CD4-positive, alpha-beta T cell treated with Interferon gamma for 1 hour (primary cell): ENCODE measurements at places on chromosomes 1 and 21.
A peak's percentile ranks its signal among the peaks of the same experiment; 100 is the strongest.

DNA sequence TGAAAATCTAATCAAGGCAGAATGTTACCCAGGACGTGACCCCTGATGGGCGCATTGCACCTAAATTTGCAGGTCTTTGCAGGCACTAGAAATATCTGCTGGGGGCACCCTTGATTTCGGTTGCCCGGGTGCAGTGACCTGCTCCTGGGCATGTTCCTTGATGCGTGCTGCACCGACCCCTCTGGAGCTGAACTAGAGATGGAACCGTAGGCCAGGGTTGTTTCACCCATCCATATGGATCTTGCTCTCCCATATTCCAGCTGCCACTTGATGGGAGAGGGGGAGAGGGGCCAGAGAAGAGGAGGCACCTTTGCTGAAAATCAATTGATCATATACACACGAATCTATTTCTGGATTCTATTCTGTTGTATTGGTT lies 8.4 kb upstream of the COL18A1 start:
- no peak for DNase-seq

DNA sequence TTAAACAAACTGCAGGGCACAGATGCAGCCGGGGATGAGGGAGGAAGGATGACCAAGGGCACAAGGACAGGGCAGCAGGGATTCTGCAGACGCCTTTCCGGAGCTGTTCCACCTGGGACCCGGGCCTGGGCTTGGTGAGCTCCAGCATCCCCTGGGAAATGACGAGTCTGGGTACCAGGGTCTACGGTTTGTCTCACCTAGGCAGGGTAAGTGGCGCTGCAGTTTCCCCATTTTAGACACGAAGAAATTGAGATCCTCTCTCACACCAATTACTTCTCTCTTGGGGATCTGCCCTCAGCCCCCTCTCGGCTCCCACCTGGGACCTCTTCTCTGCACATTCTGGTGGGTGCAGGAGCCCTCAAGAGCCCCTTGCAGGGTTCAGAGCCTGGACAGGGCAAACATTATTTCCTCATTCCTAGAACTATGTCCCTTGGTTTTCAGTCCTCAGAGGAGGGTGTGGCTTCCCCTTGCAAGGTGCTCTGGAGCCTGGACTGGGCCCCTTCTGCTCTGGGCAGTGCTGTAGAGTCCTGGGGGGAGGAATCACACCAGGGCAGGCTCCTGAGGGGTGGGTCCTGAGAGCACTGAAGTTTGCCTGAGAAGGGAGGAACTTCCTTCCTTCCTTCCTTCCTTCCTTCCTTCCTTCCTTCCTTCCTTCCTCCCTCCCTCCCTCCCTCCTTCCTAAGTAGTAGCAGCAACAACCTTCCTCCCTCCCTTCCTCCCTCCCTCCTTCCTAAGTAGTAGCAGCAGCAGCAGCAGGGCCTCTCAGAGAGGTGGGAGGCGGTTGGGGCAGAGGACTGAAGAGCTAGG lies 16.0 kb downstream of the RAP1GAP start:
- no peak for DNase-seq

DNA sequence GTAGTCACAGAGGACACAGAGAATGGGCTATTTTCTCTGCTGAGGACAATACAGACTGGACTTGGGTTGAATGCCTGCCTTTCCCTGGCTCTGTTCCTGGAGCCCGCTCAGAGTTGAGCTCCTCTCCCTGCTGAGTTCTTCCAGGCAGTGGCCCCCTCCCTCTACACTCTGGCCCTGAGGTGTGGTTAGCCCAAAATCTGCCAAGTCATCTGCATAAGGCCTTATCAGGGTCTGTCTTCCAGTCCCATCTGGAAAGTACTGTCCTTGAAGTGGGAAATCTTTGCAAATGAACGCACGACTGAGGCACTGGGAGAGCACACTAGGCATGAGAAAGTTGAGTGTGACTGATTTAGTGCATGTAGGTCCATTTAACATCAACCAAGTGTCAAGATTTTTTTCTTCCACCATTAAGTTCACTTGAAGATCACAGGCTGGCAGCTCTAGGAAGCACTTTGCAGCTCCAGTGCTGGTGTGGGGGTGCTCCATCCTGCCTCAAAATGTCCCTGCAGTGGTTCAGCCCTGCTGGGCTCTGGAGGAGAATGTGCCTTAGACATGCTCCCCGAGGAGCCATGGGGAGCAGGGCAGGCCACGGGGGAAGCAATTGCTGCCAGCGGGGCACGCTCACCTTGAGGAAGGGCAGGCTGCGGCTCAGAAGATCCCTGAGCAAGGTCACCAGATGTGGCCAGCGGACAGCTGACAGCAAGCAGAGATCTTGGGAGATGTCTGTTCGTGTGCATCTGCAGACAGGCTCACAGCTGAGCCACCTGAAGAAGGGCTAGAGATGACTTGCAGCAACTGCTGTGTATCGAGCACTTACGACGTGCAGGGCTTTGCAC lies 41.5 kb downstream of the IER5 start:
- no peak for DNase-seq

DNA sequence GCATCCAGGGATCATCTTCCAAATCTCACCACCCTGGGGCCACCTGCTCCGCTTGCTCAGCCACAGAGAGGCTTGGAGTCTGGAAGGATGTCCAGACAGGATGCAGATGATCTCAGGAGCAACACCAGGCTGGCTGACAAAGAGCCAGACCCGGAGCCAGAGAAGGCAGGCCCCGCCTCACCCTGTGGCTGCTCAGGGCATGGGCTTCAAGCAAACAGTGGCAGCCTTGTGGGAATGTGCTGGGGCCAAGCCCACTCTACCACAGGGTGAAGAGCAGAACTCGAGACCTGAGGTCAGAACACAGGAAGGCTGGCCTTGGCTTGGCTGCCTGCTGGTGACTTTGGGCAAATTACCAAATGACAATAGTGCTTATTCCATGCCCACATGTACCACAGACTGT lies 45.5 kb downstream of the MRPL37 start:
- no peak for DNase-seq

- DNase-seq, result no peak
Measured at GRCh38 chr1:155136748-155137147, 1.1 kb downstream of the SLC50A1 start.

DNA sequence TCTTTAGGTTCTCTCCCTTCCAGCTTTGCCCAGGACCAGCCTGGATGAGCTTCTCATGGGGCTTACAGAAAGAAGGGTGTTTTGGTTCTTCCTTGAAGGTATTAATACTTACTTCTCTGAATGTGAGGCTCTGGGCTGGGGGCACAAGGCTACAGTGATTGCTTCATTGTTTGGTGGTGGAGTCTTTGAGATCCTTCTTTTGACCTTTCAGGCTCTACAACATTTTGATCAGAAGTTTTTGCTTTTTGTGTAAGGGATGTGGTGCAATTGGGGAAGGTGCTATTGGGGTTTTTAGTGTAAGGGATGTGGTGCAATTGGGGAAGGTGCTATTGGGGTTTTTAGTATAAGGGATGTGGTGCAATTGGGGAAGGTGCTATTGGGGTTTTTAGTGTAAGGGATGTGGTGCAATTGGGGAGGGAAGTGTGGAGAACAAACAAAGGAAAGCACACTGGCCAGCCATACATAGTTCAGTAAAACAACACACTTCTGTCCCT lies 103.6 kb upstream of the IVNS1ABP start:
- DNase-seq, result peak; percentile 21

DNA sequence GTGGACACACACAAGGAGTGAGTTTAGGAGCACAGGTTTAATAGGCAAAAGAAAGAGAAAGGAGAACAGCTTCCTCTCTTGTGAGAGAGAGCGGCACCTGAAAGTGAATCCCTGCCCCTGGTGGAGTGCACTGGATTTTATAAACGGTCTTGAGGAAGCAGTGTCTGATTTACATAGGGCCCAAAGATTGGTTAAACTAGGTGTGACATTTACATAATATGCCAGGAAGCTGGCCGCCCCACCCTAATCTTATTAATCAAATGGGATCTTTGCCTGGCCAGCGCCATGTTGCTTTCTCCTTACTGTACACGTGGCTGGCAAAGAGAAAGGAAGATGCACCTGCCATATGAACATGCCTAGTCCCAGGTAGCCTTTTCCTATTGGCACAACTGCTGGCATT lies 38.7 kb downstream of the CFH start:
- DNase-seq, result no peak

DNA sequence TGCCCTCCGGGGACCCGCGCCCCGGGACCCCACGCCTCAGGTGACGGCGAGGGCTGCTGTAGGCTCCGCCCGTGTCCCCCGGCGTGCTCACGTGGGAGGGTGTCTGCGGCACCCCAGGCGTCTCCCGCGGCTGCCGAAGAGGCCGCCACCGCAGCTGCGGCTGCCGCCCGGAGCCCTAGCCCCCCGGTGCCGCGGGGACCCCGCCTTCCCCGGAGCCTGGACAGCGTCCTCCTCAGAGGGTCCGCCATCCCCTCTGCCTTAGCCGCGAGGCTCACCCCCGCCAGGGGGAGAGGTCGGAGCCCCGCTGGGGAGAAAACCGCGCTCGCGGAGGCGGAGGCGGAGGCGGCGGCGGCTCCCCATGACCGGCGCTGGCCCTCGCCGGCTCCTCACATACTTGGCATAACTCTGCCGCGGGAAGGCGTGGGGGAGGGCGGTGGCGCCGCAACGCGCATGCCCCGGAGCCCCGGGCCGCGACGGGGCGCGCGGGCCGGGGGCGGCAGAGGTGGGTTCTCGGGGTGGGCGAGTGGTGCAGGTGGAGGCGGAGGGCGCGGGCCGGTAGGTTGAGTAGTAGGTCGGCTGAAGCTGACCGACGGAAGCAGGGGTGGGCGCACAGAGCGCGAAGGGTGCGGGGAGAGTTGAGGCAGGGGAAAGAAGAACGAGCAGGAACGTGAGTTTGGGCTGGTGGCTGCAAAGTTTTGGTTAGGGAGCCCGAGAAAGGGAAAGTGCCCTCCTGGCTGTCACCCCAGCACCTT lies 700 bp upstream of the SYDE2 start:
- peak; percentile 64 for DNase-seq

GRCh38 chr1:116762781-116763115 lies 8.5 kb downstream of the CD2 start:
- no peak for DNase-seq

DNA sequence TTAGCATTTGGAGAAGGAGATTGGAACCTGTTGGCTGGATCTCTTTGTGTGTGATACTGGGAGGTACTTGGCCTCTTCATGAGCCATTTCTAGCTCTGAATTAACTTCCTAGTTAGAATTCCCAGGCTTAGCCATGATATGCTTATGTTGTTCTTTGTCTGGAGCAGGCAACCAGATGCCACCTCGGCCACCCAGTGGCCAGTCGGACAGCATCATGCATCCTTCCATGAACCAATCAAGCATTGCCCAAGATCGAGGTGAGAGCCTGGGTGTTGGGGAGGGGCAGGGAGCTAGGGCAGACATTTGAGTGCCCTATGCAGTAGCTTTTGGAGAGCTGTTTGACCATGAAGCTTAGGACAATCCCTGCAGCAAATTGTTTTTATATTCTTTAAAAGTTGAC lies 26.5 kb upstream of the PIGV start:
- no peak for DNase-seq

DNA sequence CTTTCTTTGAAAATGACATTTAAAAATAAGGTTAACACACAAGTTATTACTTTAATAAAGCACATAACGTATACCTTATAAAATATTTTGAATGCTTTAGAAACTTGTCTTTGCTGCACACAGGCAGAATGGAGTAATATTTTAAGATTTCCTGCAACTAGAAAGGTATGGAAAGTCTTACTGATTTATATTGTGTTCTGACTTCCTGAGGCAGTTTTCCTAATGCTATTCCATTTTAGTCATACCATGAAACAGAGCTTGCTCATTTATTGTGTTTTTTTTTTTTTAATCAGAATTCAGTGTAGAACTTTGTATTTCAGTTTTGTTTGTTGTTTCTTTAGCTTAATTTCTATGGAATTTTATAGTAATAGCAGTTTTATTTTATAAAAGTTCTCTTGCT lies 60.9 kb upstream of the S1PR1 start:
- DNase-seq, result no peak

GRCh38 chr1:41498391-41498790 lies 13.9 kb upstream of the EDN2 start:
- DNase-seq, result no peak

DNA sequence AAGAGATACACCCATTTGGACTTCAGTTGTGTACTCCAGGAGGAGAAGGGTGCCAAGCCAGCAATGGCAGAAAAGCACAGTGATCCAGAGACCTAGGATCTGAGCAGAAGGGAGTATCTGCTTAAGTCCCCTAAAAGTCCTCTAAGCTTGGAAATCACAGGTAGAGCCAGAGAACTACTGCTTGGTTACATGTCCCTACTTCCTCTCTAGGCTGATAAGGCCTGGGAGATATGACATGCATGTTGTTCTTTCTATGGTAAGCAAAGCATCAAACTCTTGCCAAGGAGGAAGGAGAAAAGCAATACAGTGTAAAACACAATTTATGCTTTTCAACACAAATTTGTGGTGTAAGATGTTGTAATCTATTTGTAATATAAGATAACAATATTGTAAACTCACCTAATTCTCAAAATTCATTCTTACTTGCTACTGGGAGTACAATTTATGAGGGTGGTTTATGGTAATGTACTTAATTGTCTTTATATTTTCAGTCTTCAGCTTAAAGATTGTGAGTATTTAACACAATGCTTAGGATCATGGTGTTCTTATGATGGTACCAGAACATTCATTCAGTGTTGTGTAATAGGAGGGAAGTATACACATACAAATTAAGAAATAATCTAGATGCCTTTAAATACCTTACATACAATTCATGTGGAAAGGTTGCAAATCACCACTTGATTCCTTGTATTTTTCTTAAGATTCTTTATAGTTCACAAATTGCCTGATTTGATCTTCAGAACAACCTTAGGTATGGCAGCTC lies 49.1 kb upstream of the GNG12 start:
- no peak for DNase-seq

GRCh38 chr1:237864338-237865244 lies 26.1 kb downstream of the ZP4 start:
- peak; percentile 17 for DNase-seq

DNA sequence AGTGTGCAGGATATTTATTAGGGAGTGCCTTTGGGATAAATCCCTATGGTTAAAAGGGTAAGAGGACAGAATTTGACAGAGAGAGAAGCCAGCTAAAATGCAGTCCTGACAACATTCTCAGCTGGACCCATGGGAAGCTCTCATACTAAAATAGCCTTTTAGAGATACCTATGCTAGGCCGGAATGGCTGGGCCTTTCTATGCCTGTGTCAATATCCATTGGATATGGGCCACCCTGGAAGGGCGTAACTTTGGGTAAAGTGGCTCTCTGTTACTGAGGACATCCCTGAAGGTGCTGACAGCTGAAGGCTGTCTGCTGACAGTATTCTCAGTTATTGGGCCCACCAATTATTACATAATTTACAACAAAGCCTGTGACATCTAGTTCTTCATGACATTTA lies 613.0 kb upstream of the B3GALT2 start:
- no peak for DNase-seq

DNA sequence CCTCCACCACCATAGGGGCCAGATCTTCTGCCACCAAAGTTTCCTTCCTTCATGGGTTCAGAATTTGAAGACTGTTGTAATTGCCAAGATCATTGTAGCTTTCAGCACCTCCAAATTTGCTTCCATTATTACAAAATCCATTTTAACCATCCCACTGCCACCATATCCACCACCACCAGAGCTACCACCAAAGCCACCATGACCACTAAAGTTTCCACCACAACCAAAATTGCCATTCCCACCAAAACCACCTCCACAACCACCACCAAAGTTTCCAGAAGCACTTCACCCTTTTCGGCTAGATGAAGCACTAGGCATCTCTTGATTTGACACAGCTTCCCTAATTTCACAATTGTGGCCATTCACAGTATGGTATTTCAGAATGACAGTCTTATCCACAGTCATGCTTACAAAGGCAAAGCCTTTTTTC lies 45.2 kb downstream of the SLC30A7 start:
- DNase-seq, result no peak
